NAMALWA (cell line): ENCODE measurements at places on chromosomes 11 and 22.

DNA sequence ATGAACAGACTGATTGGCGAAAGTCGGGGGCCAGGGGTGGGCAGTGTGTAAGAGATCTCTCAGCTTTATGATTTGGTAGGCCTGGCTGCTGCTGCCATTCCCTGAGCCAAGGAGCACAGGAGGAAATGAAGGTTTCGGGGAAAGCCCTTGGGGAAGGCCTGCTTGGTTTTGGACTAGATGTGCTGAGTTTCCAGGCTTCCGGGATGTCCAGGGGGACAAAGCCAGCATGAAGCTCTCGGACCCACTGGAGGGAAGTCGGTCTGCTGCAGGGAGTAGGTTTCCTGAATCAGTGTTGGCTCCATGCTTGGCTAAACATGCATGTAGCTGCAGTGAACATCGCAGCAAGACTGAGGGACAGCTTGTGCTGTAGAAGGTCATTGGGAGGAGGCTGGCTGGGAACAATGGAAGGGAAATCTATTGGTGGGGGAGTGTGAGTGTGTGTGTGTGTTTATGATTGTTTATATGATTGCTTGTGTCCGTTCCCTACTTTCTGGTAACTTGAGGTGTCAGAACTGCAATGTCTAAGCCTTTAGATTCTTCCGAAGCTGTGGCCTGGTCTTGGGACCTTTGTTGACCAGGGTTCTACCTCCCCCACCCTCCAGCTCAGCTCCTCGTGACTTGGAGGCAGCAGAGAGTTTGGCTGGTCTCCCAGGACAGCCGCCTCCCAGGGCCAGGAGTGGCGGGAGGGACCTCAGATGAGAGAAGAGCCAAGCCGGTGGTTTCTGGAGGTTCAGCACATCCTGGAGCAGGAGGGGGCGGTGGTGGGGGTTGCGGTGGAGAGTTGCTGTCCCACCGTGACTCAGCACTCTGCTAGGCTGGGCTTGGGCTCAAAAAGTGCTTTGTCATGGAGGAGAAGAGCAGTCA lies 4.0 kb upstream of the FTH1 start:
- peak; percentile 37 for DNase-seq

- no peak for DNase-seq
Observed at GRCh38 chr22:31935961-31936635, 8.2 kb upstream of the YWHAH start.

- no peak for DNase-seq
Observed at GRCh38 chr11:78023426-78023825, 350 bp upstream of the KCTD14 start.

DNA sequence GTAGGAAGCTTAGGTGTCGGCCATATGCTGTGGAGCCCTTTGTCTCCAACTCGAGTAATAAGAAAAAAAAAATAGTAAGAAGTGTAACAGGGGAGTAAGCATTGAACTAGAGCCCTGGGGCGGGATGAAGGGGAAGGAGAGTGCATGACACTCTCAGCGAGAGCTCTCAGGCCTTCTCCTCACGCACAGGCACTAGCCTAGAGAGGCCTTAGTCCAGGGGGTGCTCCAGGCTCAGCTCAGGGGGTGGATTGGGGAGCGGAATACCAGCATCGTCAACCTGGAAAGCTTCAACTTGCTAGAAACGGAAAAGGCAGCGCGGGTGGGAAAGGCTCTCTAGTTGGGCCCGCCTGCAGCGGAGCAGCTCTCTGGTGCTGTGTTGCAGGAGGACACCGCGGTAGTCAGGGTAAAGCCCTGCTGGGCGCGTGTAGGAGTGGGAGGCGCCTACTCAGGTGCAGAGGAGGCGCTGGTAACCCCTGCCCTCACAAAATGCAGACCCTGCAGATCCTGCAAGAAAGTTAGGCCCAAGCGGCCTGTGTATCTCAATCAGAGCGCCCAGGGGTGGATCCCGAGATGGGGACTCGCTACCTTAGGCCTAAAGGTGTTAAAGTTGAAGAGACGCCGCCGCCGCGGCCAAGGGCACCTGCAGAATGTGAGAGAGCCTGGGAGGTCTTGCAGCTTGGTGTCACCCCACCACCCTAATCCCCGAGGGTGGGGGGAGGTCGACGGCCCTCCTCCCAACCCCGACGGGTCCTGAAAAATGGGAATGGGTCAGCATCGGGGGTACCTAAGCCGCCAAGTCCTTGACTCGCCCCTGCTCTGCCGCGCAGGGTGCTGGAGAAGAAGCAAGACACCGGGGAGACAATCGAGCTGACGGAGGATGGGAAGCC lies 2.8 kb downstream of the SLC17A6 start:
- no peak for DNase-seq

DNA sequence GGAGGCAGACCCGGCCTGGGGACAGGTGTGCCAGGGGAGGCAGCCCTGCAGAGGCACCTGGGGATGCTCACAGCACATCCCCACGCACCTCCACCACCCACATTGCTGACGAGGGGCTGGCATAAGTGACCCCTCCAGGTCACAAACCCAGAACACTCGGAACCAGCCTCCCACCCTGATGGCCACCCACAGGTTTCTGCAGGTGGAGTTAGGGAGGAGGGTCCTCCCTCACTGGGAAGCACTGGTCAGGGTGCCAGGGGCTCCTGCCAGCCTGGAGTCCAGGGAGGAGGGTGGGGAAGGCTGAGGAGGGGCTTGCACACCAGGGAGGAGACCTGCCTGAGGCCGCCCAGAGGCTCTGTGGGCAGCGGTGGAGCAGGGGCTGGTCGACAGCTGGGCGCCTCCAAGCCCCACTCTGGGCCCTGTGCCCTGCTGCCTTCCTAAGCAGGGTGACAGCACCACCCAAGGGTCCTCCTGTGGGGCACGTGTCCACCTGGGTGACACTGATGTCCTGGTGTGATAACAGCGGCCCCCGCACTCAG lies 51.0 kb upstream of the CARS1 start:
- no peak for DNase-seq

GRCh38 chr11:8656291-8656690 lies 26.2 kb downstream of the TRIM66 start:
- DNase-seq: no peak

- DNase-seq: no peak
Observed at GRCh38 chr11:93131709-93132108, 66.1 kb downstream of the SLC36A4 start.

DNA sequence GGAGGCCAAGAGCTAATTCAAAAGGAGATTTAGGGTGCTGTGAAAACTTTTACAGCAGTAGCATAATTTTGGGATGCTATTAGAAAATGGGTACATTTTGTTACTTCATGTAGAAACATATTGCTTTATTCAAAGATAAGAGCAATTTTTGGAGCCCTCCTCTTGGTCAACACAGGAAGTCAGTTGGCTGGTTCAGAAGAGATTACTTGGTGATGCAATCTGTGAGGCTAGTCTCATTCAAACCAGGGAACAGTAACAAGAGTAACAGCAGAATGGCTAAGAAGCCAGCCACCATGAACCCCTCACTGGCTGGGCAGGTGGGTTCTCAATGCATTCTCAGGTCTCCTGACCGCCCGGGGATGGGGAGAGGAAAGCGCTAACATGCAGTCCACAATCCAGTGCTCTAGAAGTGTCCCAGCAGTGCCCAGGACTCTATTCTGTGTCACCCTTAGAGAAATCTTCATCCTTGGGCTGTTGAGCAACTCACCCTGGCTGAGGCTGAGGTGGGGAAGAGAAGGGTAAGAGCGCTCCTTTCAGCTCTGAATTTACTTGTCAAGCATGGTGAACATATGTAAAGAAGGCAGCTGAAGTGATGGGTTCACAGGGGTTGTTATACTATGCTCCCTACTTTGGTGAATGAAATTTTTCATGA lies 262.2 kb upstream of the UBASH3B start:
- DNase-seq: no peak

DNA sequence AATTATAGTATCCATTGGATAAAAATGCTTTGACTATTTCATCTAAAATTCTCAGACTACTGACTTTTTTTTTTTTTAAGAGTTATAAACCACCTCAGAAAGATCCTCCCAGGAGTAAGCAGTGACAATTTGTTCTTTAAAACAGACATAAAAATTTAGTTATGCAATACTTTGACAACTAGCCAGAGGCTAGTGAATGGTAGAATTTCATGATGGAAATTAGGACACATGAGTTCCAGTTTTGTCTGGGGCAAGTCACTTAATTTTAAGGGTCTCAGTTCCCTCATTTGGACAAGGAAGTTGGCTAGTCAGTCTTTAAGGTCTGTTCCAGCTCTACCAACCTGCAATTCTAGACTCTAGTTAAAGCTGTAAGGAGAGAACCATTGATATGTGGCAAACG lies 2.9 kb downstream of the IL18 start:
- no peak for DNase-seq
